ENCODE measurements at places on chromosomes 1 and 21.

DNA sequence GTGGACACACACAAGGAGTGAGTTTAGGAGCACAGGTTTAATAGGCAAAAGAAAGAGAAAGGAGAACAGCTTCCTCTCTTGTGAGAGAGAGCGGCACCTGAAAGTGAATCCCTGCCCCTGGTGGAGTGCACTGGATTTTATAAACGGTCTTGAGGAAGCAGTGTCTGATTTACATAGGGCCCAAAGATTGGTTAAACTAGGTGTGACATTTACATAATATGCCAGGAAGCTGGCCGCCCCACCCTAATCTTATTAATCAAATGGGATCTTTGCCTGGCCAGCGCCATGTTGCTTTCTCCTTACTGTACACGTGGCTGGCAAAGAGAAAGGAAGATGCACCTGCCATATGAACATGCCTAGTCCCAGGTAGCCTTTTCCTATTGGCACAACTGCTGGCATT lies 38.7 kb downstream of the CFH start:
- no peak for DNase-seq

DNA sequence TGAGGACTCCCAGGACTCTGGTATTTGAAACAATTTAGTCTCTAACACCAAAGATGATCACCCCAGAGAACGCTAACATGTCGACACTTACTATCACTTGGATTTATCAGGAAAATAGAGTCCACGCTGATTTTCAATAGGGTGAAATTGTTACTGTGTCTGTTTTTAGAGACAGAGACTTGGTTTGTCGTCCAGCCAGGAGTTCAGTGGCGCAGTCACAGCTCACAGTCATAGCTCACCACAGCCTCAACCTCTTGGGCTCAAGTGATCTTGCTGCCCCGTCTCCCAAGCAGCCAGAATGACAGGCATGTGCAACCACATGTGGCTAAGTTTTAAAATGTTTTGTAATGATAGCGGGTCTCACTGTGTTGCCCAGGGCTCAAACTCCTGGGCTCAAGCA lies 5.3 kb downstream of the SSU72 start:
- no peak for DNase-seq

DNA sequence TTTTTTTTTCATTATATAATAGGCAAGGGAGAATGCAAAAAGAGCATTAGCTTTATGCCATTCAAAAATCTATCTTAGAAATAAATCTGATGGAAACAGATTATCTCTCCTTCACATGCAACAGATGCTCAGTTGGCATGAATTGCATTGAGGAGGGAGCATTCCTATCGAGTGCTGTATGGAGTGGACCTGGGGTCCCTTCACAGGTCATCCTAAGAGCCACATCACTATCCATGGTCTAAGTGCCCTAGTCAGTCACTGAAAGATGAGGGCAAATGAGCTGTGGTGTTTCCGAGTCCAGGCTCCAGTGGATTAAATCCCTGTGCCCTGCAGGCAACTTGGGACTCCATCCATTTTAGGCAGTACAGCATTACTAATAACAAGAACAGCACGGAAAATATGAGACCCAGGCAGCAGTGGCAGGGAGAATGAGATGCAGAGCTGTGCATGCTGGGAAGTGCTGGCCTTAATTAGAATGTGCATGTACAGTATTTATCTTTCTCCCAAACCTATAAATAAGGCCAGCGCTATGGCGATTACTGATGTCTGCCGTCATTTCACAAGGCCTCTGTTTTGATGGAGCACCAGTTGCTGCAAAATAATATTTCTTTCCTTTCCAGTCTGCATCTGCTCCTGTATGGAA lies 512.3 kb upstream of the PLXNA2 start:
- no peak for DNase-seq

DNA sequence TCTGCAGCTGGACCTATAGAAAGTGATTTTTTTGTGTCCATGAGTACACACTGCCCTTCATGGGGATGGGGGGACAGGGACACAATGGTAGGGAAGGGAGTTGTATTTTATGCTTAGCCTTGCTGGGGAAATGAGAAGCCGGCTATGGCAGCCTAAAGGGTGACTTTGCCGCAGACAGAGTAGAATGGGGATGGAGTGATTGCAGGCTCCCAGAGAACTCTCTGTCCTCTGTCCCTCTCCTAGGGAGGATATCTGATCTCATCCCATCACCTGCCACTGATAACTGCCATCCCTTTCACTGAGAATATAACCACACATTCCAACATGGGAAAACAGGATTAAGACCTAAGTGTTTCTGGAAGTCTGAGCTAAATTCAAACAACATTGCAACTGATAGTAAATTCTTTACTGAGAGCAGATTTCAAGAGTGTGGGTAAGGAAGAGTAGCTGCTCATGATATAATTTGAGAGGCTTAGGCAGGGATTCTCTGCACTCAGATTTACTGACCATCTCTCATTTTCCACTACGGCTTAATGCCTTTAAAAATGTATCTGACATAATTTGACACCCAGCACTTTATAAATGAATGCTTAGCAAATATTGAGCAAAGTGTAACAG lies 13.9 kb downstream of the SH2D1B start:
- DNase-seq = no peak

DNA sequence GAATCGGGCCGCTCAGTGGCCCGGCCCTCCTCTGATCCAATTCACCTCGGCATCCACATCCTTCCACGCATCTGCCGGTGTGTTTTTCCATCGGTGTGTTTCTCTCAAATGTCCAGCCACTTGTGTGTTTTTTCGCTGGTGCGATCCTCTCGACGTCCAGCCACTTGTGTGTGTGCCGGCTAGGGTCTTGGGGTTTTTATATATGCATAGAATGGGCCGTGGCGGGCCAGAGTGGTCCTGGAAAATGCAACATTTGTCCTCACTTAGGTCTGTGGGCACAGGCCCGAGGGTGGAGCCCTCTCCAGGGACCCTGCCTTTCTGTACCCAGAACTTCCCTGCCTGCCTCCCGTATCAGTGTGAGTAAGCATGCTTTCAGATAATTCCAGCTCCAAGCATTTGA lies 1106.4 kb downstream of the AMY1C start:
- DNase-seq = no peak

DNA sequence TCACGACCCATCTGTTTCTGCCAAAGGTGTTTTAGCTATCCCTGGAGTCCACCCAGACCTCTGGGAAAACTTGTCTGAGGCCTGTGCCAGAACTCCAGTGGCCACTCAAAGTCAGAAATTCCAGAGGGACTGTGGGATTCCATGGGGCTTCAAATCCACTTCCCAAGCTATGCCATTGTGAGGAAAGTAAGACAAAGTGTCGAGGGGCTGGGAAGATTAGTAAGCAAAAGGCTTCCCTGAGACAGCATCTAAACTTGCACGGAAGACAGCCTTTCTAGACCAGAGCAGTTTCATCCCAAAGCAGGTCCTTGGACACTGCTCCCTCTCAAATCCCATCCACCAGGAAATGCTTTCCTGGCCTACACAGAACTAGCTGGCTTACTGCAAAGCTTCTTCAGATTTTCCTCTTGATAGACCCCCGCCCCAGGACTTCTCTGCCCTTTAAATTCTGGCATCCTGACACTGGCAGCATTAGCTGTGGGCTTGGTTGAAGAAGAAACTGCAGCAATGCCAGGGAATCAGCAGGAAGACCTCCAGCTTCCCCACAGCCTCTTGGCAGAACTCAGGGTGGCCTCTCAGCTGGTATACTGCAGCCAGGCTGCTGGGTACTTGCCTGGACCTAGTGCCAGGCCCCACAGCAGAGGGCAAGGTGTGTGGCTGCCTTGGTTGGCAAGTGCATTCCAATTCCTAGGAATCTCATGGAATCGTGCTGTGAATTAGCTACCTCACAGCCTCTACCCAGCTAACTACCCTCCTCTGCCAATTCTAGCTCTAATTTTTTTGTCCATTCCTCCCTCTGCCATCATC lies 27.3 kb upstream of the LMX1A start:
- no peak for DNase-seq

DNA sequence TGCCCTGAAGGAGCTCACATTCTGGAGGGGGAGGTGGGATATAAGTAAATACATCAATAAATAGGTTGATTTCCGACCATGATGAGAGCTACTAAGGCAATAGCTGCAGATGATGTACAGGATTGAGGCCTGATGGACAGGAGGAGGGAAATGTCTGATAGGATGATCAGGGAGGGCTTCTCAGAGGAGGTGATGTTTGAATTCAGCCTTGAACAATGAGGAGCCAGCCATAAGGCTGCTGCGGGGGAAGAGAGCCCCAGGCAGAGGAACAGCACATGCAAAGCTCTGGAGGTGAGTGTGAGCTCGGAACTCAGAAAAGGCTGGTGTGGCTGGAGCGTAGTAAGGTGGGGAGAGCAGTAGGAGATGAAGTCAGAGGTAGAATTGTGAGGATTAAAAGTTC lies 411.7 kb downstream of the PTPRU start:
- DNase-seq = no peak

- DNase-seq = no peak
Measured at GRCh38 chr21:46431884-46432488, 26.7 kb upstream of the DIP2A start.

GRCh38 chr21:24424776-24425175 lies 1182.5 kb downstream of the MRPL39 start:
- DNase-seq = no peak

- DNase-seq = no peak
Measured at GRCh38 chr1:50123071-50123470, 14.4 kb downstream of the ELAVL4 start.

GRCh38 chr1:118116909-118117308 lies 68.1 kb downstream of the SPAG17 start:
- no peak for DNase-seq

DNA sequence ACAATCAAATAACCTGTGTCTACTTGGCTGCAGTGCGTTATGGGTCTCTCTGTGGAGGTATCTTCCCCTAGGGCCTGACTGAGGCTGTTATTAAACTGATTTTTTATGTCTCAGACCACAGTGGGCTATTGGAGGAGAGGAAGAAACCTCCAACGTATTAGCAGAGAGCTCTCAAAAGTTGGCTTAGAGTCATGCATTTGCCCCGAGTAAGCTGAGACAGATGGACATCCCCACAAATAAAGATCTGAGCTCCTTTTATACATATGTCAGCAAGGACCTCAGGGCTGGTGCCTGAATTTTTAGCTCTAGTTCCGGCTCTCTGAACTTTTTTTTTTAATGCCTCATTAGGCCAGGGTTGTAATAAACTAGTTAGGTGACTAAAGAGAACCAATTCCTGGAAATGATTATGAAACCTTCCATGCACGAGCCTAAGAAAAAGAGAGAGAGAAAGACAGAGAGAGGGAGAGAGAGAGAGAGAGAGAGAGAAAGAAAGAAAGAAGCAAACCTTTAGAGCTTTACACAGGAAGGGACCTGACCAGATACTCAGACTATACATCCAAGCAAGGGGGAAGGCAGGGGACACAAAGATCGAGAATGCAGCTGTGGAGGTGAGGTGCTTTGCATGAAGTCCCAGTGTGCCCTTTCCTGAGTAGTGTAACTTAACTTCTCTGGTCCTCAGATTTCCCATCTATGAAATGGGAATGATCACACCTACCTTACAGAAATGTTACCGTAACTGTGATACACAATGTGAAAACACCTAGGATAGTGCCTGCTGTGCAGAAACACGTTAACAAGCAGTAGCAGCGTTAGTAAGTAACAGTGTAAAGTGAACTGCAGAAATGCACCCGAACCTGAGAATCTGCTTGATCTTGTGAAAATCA lies 8.4 kb upstream of the PIGR start:
- no peak for DNase-seq

DNA sequence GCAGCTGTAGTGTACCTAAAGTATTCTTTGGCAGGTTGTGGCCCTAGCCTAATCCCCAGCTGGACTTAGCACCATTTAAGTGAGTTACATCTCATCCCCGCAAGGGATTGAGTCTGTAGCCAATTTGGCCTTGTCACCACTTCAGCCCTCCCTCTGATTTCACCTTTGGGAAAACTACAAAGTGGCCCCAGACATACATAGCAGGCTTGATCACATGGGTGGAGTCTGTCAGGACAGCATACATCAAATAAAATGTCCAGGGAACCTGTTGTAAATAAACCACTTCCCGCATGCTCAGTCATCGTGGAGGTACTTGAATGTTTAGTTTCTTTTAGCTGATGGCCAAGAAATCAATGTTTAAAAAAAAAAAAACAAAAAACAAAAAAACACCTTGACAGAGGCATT lies 142.5 kb downstream of the DHRS3 start:
- DNase-seq = no peak

- DNase-seq = no peak
Measured at GRCh38 chr21:44415073-44416025, 40.0 kb upstream of the LRRC3 start.

GRCh38 chr1:66764994-66765578 lies 12.8 kb downstream of the DYNLT5 start:
- DNase-seq = peak; percentile 72

DNA sequence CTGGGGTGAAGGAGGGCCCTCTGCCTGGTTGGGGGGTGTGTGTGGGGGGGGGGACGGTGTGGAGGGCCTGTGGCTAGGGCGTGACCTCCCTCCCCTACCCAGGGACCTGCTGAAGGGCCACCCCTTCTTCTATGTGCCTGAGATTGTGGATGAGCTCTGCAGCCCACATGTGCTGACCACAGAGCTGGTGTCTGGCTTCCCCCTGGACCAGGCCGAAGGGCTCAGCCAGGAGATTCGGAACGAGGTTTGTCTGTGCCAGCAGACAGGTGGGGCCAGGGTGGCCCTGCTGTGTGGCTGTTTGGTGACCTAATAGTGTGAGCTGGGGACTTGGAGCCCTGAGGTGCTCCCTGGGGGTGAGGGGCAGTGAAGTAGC lies 43.9 kb downstream of the COQ8A start:
- no peak for DNase-seq

DNA sequence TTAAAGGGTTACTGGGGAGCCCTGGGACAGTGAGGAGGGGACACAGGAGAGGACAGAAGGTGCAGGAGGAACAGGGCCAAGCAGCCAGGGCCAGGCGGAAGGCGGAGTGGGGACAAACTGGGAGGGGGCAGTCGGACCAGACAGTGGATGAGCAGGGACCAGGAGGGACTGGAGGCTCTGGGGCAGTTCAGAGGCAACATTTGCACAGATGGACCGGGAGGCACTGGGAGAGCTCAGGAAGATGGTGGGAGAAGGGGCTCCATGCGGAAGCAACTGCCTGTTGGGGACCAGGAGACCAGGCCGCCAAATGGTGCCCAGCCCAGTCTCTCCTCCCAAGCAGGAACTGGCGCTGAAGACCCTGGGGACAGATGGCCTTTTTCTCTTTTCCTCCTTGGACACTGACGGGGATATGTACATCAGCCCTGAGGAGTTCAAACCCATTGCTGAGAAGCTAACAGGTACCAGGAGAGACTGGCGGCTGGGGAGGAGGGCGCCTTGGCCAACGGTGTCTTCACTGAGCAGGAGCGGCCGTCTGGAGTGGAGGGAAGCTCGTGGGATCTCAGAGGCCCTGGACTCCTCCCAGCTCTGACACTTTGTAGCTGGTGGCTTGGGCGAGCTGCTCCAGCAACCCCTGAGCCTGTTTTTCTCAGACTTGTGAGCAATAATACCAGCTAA lies 847 bp downstream of the SELENON start:
- DNase-seq = no peak

DNA sequence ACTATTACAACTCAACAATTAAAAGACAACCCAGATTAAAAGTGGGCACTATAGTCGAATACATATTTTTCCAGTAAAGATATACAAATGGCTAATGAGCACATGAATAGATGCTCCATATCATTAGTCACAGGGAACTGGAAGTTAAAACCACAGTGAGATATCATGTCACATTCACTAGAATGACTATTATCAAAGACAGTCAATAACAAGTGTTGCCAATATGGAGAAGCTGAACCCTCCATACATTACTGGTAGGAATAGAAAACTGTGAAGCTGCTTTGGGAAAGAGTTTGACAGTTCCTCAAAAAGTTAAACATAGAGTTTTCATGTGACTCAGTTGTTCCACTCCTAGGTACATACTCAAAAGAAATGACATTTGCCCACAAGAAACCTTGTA lies 30.6 kb upstream of the MRPS6 start:
- DNase-seq = no peak

GRCh38 chr1:832136-832535 lies 91.6 kb upstream of the SAMD11 start:
- no peak for DNase-seq
